Dermis lymphatic vessel endothelial cell (primary cell): ENCODE measurements at places on chromosomes 7 and 10. TPM values are rescaled to one million over a fixed set of nuclear protein-coding genes. Genes with fewer than 3 reads are reported as not detected.

Gene VSTM2A
- total RNA-seq: not detected in 2 replicates

Gene SEMA3C
- total RNA-seq: 0.09 and 2.2 TPM in 2 replicates

Gene UCN3
- not detected in 2 replicates for total RNA-seq

Gene PDE1C
- total RNA-seq: 0.17 and 0.65 TPM in 2 replicates

Gene HKDC1
- under 0.01 and 0.11 TPM in 2 replicates for total RNA-seq

Gene AGAP4
- 2.8 and 3.4 TPM in 2 replicates for total RNA-seq
